Activated naive CD8-positive, alpha-beta T cell treated with anti-CD3 and anti-CD28 coated beads for 36 hours (primary cell): ENCODE measurements at places on chromosomes 3 and 15. TPM values are rescaled to one million over a fixed set of nuclear protein-coding genes. Genes with fewer than 3 reads are reported as not detected.
A peak's percentile ranks its signal among the peaks of the same experiment; 100 is the strongest.

DNA sequence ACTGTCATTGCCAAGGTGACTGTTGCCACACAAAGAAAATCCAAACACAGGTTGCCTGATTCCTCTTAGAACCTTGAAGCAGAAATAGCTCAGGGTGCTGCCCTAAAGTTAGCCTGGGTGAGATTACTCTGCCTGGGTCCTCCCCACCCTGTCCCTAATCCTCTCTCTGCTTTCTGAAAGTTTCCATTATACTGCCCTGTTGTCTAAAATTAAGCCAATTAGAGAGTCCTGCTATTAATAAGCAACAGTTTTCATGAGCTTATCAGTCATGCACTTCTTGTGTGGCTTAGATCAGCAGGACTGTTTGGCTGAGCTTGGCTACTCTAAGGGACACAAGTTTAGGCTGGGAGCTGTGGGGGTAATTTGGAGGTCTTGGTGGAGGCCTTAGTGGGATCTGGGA, 334.7 kb upstream of the LRRFIP2 start:
- peaks cover 17% of the 10 kb centered on the region for H3K27me3 ChIP-seq
- H3K27ac ChIP-seq, result no peak overlapping the region
- no peaks in the 10 kb centered on the region for H3K36me3 ChIP-seq
- no peak for DNase-seq
- H3K4me3 ChIP-seq, result no peak overlapping the region

- DNase-seq, result no peak
- no peaks in the 10 kb centered on the region for H3K4me1 ChIP-seq
- H3K27ac ChIP-seq, result no peak overlapping the region
These were observed 37.8 kb downstream of the LMCD1 start for GRCh38 chr3:8539419-8539818.

- no peak overlapping the region for H3K4me3 ChIP-seq
- DNase-seq, result no peak
- H3K4me1 ChIP-seq, result peaks cover 15% of the 10 kb centered on the region
- peaks cover 8% of the 10 kb centered on the region for H3K36me3 ChIP-seq
- H3K27me3 ChIP-seq, result no peaks in the 10 kb centered on the region
These were observed 18.2 kb downstream of the NFKBIZ start for GRCh38 chr3:101867511-101867910.

GRCh38 chr3:136044980-136045745, 79.6 kb downstream of the PPP2R3A start:
- H3K27me3 ChIP-seq, result peaks cover 3% of the 10 kb centered on the region
- no peak overlapping the region for H3K4me3 ChIP-seq
- H3K36me3 ChIP-seq, result no peaks in the 10 kb centered on the region
- no peaks in the 10 kb centered on the region for H3K4me1 ChIP-seq

- no peak overlapping the region for H3K27ac ChIP-seq
- H3K36me3 ChIP-seq, result no peaks in the 10 kb centered on the region
- no peaks in the 10 kb centered on the region for H3K27me3 ChIP-seq
- no peak for DNase-seq
- H3K4me3 ChIP-seq, result no peak overlapping the region
These were observed 47.6 kb upstream of the CD200R1L start for GRCh38 chr3:112894258-112894657.

DNA sequence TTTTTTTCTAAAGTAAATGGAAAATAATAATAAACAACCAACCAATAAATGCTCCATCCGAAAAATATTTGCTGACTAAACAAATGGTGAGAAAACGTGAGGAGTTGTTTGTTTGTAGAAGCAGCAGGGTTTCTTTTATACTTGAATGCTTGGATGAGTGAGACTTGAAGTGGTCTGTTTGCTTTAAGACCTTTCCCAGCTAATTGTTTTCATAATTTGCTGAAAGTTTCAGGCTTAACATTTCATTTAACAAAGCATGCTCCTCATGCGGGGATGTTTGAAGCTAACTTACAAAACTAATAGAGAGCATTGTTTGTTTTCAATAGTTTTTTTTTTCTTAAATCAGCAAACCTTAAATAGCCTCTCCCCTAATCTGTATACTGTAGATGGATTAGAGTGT, 484.6 kb downstream of the ROBO2 start:
- no peaks in the 10 kb centered on the region for H3K27me3 ChIP-seq
- no peak overlapping the region for H3K4me3 ChIP-seq
- no peaks in the 10 kb centered on the region for H3K4me1 ChIP-seq
- DNase-seq, result no peak
- no peaks in the 10 kb centered on the region for H3K36me3 ChIP-seq

Gene KLHL40
- total RNA-seq, result not detected

Gene FRMD4B
- 7.1 TPM for total RNA-seq

DNA sequence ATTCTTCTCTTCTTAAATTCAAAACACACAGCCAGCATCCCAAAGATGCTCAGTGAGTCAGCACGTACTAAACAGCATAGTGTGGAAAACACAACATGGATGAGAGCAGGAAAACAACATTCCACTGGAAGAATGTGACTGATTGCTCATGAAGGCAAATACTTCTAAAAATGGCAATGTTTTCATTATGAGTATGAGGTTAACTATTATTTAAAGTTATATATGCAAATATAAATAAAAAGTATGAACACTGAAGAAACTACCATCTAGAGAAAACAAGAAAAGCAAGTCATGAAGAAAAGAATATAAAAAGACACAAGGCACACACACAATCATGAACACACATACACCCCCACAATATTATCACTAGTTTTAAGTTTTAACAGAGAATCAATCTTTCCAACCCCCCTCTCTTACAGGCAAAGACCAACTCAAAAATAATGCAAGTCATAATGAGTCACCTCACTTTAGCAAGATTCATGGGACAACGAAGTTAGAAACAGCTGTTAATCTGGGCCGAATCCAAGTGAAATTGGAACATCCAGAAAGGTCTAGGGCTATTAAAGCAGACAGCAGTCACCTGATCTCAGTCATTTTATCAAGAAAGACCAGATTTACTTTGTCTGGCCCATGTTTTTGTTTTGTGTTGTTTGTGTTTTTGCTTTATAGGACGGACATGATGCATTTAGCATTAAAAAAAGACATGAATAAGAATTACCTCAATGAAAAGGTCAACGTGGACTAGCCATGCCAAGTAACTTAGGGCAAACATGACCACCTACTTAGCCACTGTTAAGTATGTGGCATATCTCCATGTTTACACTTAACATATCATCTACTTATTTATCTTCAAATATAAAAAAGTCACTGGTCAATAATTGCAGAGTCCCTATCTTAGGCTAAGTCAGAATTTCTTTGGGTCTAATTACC, 18.1 kb downstream of the GBE1 start:
- DNase-seq, result no peak
- H3K36me3 ChIP-seq, result peaks cover 37% of the 10 kb centered on the region
- H3K27ac ChIP-seq, result no peak overlapping the region
- no peak overlapping the region for H3K4me3 ChIP-seq
- no peaks in the 10 kb centered on the region for H3K27me3 ChIP-seq
- H3K4me1 ChIP-seq, result peaks cover 13% of the 10 kb centered on the region

GRCh38 chr3:47283591-47284364, 1.0 kb downstream of the KLHL18 start:
- peaks cover 31% of the 10 kb centered on the region for H3K4me1 ChIP-seq
- H3K27ac ChIP-seq, result peak overlapping the region; percentile 99
- H3K36me3 ChIP-seq, result peaks cover 20% of the 10 kb centered on the region
- peak overlapping the region; percentile 100 for H3K4me3 ChIP-seq
- DNase-seq, result peak; percentile 55

- H3K4me3 ChIP-seq, result no peak overlapping the region
- no peaks in the 10 kb centered on the region for H3K36me3 ChIP-seq
- no peak for DNase-seq
- H3K27me3 ChIP-seq, result peaks cover 24% of the 10 kb centered on the region
- H3K4me1 ChIP-seq, result no peaks in the 10 kb centered on the region
- H3K27ac ChIP-seq, result no peak overlapping the region
These were observed 17.7 kb downstream of the NTRK3 start for GRCh38 chr15:88238618-88239430.

Gene ECE2
- not detected for total RNA-seq

GRCh38 chr3:165521131-165521871, 315.9 kb downstream of the BCHE start:
- no peaks in the 10 kb centered on the region for H3K27me3 ChIP-seq
- H3K36me3 ChIP-seq, result no peaks in the 10 kb centered on the region
- H3K4me3 ChIP-seq, result no peak overlapping the region
- H3K27ac ChIP-seq, result no peak overlapping the region

Gene SYNPR
- not detected for total RNA-seq

Gene REC114
- not detected for total RNA-seq

DNA sequence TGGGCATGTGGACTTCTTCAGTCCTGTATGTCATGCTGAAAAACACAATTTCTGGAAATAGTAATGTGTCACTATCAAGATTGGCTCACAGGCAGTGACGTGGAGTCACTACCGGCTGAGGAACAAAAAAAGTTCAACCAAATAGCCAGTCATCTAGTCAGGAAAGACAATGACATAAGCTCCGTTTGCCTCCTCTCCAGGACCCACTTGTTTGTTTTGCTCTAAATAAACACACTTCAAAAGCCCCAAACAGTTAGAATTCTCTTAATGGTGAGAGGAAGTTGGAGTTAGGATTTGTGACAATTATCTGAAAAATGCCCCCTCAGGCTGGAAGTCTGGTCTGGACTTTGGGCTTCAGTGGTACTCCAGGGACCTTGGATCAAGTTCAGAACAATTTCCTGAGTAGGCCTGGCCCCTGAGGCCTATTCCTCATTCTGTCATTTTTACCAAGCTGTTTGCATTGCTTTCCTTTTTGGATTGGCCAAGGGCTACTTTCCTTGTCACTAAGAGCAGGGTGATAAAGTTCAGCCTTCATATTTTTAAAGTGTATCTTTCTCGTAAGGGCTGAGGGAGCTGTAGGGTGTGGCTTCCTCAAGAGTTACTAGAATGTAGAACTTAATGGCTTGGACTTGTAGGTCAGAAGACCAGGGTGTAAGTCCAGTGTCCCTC, 98.9 kb downstream of the EOMES start:
- H3K4me3 ChIP-seq, result no peak overlapping the region
- H3K27ac ChIP-seq, result no peak overlapping the region
- no peak for DNase-seq
- H3K27me3 ChIP-seq, result no peaks in the 10 kb centered on the region
- H3K36me3 ChIP-seq, result no peaks in the 10 kb centered on the region

Gene HDC
- total RNA-seq, result 0.32 TPM

DNA sequence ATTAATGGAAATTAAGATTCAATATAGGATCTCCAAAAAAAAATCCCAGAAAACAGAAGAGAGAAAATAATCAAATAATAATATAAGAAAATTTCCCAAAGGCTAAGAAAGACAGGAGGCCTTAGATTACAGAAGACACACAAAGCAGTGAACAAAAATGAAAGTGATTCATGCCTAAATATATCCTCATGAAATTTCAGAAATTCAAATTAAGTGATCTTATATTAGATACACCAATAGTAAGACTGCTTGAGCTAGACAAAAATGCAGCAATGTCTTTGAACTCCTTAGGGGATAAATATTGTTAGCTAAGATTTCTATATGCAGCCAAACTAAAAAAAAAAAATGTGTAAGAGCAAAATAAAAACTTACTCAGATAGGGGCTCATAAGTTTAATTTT, 44.6 kb upstream of the ARPP21 start:
- H3K27me3 ChIP-seq, result no peaks in the 10 kb centered on the region
- H3K4me1 ChIP-seq, result no peaks in the 10 kb centered on the region
- H3K27ac ChIP-seq, result no peak overlapping the region
- no peaks in the 10 kb centered on the region for H3K36me3 ChIP-seq
- H3K4me3 ChIP-seq, result no peak overlapping the region

- peaks cover 5% of the 10 kb centered on the region for H3K36me3 ChIP-seq
- H3K27ac ChIP-seq, result no peak overlapping the region
- H3K4me3 ChIP-seq, result no peak overlapping the region
- H3K4me1 ChIP-seq, result peaks cover 4% of the 10 kb centered on the region
- DNase-seq, result no peak
These were observed 36.0 kb downstream of the SLC25A26 start for GRCh38 chr3:66256806-66257205.
